ENCODE measurements at places on chromosomes 4 and X. TPM values are rescaled to one million over a fixed set of nuclear protein-coding genes. Genes with fewer than 3 reads are reported as not detected.

Gene NLGN4X
- polyA plus RNA-seq: 13.1 TPM

GRCh38 chrX:72687396-72687795 lies 26.7 kb downstream of the PHKA1 start:
- DNase-seq: no peak

DNA sequence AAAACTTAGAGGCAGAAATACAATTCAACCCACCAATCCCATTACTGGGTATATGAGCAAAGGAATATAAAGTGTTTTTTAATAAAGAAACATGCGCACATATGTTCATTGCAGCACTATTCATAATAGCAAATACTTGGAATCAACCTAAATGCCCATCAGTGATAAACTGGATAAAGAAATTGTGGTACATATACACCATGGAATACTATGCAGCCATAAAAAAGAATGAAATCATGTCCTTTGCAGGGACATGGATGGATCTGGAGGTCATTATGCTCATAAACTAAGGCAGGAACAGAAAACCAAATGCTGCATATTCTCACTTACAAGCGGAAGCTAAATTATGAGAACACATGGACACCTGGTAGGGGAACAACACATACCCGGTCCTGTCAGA lies 807.7 kb upstream of the INTU start:
- no peak for DNase-seq

DNA sequence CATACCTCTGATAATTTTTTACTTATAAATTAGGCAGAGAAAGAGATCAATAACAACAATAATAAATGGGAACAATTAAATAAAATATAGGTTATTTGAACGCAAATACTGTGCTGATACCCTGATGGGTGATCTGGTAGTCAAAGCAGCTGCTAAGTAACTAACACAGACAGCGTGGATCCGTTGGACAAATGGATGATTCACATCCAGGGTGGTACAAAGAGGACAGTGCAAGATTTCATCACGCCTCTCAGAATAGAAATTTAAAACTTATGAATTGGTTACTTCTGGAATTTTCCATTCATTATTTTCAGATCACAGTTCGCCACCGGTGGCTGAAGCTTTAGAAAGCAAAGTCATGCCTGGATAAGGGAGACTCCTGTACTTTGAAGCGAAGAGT lies 1066.0 kb upstream of the ADGRL3 start:
- no peak for DNase-seq

Gene NEIL3
- polyA plus RNA-seq: 6.1 TPM

Gene KLB
- polyA plus RNA-seq: 0.18 TPM

- DNase-seq: no peak
These were observed 851.6 kb downstream of the CENPC start for GRCh38 chr4:66693694-66694093.

Gene GPR34
- polyA plus RNA-seq: 6.0 TPM

DNA sequence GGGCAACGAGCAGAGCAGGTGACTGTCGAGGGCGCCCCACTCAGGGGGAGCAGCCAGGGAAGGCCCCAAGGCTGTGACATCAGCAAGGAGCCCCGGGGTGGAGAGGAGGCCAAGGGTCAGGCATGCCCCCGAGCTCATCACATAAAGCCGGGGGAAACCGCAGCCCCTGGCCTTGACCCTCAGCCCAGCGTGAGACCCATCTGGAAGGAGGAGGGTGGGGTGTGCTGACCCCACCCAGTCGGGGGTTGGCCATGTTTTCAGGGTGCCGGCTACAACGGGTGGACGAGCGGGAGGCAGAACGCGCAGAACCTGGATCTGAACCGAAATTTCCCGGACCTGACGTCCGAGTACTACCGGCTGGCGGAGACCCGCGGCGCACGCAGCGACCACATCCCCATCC lies 13.9 kb downstream of the CPZ start:
- no peak for DNase-seq

DNA sequence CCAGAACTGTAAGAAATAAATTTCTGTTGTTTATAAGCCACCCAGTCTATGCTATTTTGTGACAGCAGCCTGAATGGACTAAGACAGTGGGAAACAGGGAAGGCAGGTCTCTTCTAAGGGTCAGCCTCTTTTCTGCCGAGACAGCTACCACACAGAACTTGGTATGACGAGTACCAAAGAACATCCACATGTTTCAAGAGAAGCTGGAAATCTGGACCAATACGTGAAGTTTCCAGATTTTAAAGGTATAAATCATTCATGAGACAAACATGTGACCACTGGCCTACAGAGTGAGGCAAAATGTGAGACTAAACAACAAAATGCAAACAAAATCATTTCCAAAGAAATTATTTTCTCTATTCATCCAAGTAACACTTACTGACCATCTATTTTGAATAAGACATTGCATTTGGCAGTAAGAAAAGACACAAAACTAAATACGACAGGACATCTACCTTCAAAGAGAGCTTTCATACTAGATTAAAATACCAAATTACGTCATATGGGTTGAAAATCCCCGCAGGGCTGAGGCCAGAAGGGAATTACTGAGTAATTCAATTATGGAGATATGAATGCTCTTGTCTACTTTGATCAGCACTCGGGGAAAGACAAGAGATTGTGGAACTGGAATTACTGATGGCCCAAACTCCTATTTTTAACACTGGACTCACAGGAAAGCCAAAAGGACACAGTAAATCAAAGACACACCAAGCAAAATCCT lies 7.2 kb downstream of the SCARB2 start:
- no peak for DNase-seq

DNA sequence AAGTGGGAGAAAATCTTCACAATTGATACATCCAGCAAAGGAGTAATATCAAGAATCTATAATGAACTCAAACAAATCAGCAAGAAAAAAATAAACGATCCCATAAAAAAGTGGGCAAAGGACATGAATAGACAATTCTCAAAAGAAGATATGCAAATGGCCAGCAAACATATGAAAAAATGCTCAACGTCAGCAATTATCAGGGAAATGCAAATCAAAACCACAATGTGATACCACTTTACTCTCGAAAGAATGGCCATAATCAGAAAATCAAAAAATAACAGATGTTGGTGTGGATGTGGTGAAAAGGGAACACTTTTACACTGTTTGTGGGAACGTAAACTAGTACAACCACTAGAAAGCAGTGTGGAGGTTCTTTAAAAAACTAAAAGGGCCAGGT lies 114.3 kb upstream of the CCSER1 start:
- no peak for DNase-seq

Gene LINC00632
- polyA plus RNA-seq: 14.9 TPM

Gene FAM149A
- 67.8 TPM for polyA plus RNA-seq

Gene POF1B
- 0.43 TPM for polyA plus RNA-seq

Gene ATP2B3
- 0.28 TPM for polyA plus RNA-seq

Gene APLN
- polyA plus RNA-seq: 5.5 TPM

Gene TMPRSS11E
- polyA plus RNA-seq: 0.21 TPM

Gene ZNF732
- 3.8 TPM for polyA plus RNA-seq

Data from renal pelvis (tissue), 12 donors.